ENCODE measurements at places on chromosomes 2 and 18.

- DNase-seq = no peak
Observed at GRCh38 chr2:159913900-159914299, 115.9 kb upstream of the CD302 start.

DNA sequence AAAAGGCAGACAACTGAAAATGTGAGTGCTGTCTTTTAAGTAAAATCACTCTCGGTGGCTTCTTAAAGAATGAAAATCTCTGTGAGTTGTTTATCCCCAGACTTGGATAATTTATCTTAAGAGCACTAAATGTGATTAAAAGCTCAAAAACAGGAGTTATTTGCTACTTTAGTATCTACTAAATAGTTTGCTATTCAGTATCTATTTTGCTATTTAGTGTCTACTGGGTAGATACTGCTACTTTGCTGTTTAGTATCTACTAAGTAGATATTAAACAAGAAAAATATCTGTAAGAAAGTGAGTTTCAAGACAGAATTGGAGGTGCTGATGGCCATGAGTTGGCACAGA lies 1.4 kb upstream of the KCNG3 start:
- DNase-seq = no peak

GRCh38 chr2:238114851-238115660 lies 14.9 kb downstream of the ESPNL start:
- no peak for DNase-seq

GRCh38 chr2:189022053-189022481 lies 47.9 kb downstream of the COL3A1 start:
- no peak for DNase-seq

DNA sequence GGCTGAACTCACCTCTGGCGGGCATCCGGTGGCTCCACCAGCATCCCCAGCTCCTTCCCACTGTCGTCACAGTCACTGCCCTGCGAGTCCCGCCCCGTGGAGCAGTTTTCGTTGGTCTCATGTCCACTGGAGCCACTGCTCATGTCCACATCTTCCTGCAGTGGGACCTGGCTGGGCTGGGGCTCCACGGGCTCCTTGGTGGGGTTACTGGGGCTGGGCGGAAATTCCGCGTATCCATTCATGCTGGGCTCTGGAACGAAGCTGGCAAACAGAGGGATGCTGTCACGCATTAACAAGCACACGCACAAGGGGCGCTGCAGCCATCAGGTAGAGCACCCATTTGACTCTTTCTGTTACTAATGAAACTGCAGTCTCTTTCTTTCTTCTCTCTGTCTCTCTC lies 10.7 kb downstream of the PER2 start:
- no peak for DNase-seq

- no peak for DNase-seq
Observed at GRCh38 chr2:221088506-221088905, 483.6 kb downstream of the EPHA4 start.

DNA sequence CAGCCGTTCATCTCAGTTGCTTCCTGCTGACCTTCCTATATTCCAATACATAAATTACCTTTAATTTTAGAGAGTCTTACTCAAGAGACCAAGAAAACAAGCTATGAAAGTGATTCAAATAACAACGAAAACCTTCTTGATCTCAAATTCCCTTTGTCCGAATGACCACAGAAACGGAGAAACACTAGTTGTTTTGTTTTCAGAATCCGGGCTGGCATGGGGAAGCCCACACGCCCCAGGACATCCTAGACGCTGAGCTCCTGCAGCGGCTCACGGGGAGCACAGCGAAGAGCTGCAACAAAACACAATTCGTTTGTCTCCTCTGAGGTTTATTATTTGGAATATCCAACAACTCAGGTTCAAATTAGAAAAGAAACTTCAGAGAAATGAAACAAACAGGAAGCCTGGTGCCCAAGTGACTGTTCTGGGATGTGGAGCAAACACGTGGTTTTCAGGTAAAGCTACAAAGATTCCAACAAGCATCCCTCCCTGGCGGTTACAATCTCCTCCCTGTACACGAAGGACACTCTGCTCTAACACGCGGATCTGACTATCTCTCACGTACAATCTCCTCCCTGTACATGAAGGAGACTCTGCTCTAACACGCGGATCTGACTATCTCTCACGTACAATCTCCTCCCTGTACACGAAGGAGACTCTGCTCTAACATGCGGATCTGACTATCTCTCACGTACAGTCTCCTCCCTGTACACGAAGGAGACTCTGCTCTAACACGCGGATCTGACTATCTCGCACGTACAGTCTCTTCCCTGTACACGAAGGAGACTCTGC lies 237.5 kb downstream of the TWIST2 start:
- no peak for DNase-seq
